ENCODE measurements at places on chromosomes 1 and 21.

DNA sequence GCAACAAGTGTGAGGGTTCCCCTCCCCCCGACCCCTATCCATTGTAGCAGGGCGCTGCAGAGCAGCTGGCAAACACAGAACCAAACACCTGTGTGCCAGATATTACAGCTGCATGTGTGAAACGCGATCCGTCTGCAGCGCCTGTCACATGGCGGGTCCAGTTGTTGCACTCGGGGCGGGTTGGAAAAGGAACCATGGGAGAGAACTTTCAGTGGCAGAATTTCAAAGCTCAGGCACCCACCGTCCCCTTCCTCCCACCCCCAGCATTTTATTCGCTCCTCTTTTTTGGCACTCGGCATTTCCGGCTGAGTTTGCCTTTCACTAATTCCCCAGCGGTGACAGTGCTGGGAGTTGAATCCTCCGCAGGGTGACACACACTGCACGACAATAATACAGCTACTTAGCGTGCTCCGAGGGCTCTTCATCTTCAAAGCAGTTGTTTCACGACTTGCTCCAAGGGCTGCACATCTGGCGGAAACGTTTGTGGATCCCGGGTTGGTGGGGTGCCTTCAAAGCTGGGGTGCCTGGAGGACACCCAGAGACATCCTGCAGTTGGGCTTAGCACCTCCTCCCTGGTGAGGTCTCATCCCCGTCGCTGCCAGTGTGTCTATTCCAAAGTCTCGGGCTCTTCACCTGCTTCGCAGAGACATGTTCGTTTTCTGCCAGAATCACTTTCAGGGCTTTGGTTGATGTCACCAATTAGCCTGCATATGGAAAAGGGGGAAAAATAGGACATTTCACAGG is 180.7 kb downstream of the ZBTB18 start:
- peak; percentile 48 for DNase-seq

DNA sequence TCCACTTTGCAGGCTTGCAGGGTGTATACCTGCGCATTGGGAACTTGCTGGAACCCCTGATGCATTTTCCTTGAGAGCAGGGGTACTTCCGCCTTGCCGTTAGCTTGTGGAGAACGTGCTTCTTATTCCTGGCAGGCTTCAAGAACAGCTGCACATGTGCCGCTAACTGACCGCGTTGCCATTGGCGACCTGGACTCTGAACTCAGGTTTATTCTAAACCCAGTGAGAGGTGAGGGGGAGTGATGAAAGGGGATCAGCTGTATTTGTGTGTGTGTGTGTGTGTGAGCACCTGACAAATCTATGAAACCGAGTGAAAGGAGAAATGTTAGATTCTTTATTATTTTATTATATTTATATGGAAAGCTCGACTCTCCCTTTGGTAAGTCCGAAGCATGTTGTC is 128.6 kb downstream of the HUNK start:
- DNase-seq, result no peak

- DNase-seq, result no peak
These were observed 455.2 kb downstream of the AJAP1 start for GRCh38 chr1:5109633-5110032.

GRCh38 chr1:208178091-208178529 is 66.1 kb downstream of the PLXNA2 start:
- peak; percentile 52 for DNase-seq

DNA sequence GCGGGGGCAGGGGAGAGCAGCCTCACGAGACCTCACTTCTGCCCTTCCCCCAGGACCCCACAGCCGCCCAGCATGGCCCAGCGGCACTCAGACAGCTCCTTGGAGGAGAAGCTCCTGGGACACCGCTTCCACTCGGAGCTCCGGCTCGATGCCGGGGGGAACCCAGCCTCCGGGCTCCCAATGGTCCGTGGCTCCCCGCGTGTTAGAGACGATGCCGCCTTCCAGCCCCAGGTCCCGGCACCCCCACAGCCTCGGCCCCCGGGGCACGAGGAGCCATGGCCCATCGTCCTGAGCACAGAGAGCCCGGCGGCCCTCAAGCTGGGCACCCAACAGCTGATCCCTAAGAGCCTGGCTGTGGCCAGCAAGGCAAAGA is 8.5 kb downstream of the ARHGEF16 start:
- DNase-seq, result no peak

GRCh38 chr1:85417017-85417416 is 47.9 kb downstream of the DDAH1 start:
- no peak for DNase-seq

GRCh38 chr1:12677565-12677964 is 33.7 kb downstream of the AADACL4 start:
- DNase-seq, result no peak

DNA sequence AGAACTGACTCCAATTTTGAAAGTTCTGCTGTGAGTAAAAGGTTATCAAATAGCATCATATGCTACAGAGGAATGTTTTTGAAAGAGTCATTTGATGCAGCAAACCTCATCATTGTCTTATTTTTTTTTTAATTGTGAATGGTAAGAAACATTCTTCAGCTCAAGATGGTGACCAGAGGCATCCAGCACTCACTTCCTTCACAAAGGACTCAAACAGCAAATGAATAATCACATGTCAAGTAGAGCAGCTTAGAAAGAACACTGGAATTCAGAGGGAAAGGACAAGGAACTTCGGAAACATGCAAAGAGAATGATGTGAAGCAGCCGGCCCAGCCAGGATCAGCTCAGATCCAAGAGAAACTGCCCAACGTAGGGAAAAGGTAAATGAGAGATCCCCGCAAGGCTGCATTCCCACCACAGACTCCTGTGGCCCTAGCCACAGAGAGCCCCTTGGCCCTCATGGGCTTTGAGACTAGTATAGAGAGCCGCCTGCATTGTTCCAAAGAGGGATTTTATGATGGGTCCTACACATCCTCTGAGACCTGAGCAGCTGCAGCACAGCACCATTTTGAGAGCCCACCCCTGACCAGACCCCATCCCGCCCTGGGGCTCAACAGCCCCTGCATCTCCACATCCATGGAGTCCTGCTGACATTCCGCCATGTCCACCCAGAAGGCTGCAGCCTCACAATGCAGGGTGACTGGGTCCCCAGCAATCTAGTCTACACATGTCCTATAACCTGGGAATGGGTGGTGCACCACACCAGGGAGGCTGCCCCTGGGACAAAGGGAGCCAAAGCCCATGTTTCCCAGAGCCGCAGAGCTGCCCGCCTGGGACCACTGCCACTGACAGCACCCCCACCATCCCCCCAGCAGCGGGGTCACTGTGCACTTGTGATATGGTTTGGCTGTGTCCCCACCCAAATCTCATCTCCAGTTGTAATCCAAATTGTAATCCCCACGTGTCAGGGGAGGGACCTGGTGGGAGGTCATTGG is 21.2 kb upstream of the UTS2 start:
- no peak for DNase-seq

GRCh38 chr1:67333603-67334002 is 25.9 kb downstream of the IL12RB2 start:
- DNase-seq, result no peak

- DNase-seq, result no peak
These were observed 31.3 kb upstream of the GUCA2A start for GRCh38 chr1:42195841-42196240.

DNA sequence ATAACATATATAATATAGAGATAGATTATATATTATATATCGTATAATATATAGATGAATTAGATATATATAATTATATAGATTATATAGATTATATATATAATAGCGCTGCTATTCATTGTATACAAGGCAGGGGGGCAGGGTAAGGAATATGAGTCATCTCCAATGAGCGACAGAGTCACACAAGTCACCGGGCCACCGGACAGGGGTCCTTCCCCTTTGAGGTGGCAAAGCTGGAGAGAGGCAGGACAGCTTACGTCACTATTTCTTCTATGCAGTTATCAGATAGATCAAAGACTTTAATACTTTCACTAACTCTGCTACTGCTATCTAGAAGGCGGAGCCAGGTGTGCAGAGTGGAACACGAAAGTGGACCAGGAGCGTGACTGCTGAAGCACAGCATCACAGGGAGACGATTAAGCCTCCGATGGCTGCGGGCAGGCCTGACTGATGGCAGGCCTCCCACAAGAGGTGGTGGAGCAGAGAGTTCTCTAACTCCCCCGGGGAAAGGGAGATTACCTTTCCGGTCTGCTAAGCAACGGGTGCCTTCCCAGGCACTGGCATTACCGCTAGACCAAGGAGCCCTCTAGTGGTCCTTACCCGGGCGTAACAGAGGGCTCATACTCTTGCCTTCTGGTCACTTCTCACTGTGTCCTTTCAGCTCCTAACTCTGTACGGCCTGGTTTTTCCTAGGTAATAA is 2154.7 kb downstream of the MRPL39 start:
- peak; percentile 35 for DNase-seq

DNA sequence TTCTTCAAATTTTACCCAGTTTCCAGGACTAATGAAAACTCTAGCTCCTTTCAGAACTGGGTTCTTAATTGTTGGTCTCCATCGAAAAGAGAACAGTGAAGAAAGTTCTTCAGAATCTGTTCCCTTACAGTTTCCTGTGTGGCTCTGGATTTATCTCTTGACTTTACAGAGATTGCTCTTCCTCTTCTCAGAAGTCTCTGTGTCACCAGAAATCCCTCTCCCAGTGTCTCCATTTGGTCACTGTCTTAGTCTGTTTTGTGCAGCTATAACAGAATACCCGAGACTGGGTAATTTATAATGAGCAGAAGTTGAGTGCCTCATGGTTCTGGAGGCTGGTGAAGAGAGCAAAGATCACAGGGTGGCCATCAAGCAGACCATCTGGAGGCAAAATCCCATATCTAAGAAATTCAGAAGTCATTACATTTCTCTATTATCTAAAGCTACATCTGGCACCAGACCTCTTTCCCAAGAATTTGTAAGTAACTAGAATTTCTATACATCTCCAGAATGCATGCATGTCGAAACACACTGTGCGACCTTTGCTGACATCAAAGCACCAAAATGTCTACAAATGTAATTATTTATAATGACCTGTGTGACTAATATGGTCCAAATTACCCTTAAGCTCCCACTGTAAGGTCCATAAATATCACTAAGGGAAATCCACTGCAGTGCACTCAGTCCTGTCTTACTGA is 65.4 kb upstream of the KRTAP19-8 start:
- no peak for DNase-seq

GRCh38 chr1:187275985-187276575 is 447.3 kb downstream of the PLA2G4A start:
- no peak for DNase-seq

DNA sequence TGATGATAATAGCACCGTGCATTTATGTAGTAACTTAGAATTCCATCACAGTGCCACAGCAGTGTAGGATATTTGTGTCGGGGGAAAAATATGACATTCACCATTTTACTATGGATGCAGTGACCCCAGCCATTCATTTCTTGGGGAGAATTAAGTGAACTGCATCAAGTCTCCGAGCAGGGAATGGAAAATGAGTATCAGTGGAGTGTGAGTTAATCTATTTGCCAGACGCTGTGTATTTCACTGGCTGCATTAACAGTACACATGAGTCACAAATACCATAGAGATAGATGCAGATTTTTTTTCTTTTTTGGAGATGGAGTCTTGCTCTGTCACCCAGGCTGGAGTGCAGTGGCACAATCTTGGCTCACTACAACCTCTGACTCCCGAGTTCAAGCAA is 33.8 kb upstream of the SLC45A1 start:
- no peak for DNase-seq
